GM12864 (cell line): ENCODE measurements at places on chromosomes 4 and X.
A peak's percentile ranks its signal among the peaks of the same experiment; 100 is the strongest.

DNA sequence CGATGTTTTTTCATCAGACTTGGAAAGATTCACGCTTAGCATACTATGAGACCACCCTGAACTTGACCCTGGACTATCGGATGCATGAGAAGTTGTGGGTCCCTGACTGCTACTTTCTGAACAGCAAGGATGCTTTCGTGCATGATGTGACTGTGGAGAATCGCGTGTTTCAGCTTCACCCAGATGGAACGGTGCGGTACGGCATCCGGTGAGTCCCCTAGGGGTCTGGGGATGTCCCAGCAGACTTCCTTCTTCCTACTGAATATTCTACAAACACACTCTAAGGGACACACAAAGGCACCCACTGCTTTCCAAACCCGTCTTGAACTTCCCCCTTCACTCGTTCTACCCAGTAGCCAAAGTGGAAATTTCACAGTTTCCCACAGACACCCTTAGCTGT, 9.3 kb downstream of the GABRQ start:
- no peak for DNase-seq

GRCh38 chrX:107646735-107647134, 18.4 kb downstream of the PRPS1 start:
- no peak for DNase-seq

DNA sequence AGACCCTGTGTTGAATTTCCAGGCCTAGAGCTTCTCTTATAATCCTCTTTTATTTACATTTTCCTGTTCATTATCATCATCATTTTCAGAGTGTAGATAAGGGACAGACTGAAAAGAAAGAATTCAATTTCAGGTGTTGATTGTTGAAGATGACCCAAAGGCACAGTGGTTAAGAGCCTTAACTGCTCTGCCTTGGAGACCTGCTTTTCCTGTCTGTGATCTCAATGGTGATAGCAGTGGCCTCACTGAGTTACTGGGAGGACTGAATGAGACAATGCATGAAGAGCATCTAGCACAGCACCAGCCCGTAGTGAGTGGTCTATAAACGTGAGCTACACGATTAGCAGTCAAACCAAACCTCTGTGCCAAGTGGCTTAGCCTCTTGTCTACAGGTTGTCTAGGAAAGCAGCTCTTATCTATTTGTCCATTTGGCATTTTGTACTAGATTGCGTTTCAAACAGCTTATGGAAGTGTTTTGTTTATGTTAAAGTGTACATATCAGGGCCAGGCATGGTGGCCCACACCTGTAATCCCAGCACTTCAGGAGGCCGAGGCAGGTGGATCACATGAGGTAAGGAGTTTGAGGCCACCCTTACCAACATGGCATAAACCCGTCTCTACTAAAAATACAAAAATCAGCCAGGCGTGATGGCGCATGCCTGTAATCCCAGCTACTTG, 41.5 kb downstream of the SETD7 start:
- DNase-seq = no peak

- no peak for DNase-seq
Observed at GRCh38 chr4:56276547-56276946, 110.7 kb downstream of the AASDH start.

- no peak for DNase-seq
Observed at GRCh38 chr4:109005523-109005922, 242.7 kb upstream of the ETNPPL start.

GRCh38 chr4:48047421-48047844, 30.9 kb downstream of the NIPAL1 start:
- DNase-seq = peak; percentile 80

- DNase-seq = no peak
Observed at GRCh38 chrX:19949340-19949739, 41.5 kb downstream of the BCLAF3 start.

- no peak for DNase-seq
Observed at GRCh38 chrX:140163371-140164159, 198.2 kb upstream of the CXorf66 start.

GRCh38 chr4:32830160-32830559, 2110.0 kb downstream of the PCDH7 start:
- DNase-seq = no peak

DNA sequence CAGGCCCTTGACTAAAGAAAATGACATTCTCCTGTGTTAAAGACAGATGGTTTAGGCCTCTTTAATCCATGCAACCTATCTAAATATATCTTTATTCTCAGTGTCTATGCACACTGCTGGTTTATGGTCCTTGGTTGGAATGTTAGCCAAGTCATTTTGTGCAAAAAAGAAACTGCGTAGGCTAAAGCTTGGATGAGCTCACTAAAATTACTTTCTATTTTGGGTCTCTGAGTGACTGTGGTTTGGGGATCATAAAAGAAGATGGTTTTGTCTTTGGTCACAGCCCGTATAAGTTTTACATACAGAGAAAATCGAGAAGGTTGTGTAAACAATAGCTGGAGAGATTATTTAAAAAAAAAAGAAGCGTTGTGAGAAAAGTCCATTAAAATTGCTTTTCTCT, 443.6 kb downstream of the UBE2NL start:
- no peak for DNase-seq

GRCh38 chr4:138788857-138789256, 226.7 kb upstream of the NOCT start:
- no peak for DNase-seq

GRCh38 chr4:67371615-67372014, 173.7 kb downstream of the CENPC start:
- no peak for DNase-seq

DNA sequence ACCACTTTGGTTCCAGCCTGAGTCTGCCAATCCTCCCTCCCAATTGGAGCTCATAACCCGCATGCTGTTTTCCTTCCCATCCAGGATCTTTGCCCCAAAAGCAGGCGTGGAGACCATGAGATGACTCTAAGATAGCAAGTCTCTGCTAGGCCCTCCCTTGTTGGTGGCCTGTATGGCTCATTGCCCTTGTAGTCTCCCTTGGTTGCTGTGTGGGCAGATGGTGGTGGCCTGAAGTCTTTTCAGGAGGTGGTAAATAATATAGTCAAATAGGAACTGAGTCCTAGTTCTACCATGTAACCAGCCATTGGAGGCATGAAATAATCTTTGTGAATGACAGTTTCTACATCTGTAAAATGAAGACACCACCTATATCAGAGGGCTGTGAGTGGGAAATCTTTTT, 1.2 kb downstream of the ATP6AP1 start:
- DNase-seq = no peak

GRCh38 chr4:67141586-67141985, 403.7 kb downstream of the CENPC start:
- DNase-seq = no peak

DNA sequence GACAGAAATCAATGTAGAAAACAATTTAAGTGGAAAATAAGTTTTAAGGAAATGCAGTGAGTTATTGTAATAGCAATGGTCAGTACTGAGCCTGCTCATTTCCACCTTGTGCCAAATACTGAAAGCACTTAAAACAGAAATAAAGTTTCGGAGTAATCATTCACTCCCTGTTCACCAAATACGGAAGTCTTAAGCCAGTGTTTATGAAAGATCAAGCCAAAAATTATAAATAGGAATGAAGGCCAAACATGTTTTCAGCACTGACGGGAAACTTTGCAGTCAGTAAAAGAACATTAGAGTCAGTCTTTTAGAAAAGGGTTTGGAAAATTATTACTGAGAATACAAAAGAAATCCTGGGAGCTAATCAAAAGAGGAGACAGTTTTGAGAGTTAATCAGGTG, 178.6 kb downstream of the DMD start:
- no peak for DNase-seq

- DNase-seq = no peak
Observed at GRCh38 chr4:33400504-33400903, 2680.3 kb downstream of the PCDH7 start.

DNA sequence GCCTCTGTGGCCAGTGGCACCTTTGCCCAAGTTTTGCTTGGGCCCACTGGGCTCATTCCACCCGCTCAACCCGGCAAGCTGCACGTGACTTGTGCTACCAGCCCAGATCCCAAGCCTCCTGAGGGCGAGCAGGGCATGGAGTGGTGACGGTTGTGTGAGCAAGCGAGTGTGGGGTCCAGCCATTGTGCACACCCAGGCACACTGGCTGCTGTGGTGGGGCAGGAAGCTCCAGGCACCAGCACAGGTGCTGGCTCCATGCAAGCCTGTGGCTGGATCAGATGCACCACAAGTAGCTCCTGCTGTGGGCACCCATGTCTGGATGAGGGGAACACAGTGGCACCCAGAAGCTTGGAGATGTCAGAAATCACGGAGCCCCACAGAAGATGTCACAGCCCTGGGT, 557.0 kb upstream of the GNPDA2 start:
- DNase-seq = no peak

DNA sequence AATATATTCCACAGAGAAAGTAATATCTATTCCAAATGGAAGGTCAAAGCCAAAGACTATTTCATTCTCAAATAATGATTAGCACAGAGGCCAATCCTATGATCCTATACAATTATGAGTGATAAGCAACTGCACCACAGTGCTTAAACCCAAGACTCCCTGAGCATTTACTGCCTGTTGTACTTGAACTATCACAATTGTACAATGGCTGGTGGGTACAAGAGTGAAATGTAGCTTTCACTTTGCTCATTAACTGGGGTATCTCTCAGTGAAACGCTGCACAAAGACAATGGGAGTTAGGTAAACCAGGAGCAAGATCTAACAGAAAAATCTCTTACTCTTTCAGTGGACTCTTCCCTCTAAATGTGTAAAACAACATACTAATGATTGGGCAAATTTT, 24.3 kb downstream of the ABCG2 start:
- DNase-seq = no peak

GRCh38 chr4:78809928-78810835, 34.0 kb downstream of the BMP2K start:
- no peak for DNase-seq

DNA sequence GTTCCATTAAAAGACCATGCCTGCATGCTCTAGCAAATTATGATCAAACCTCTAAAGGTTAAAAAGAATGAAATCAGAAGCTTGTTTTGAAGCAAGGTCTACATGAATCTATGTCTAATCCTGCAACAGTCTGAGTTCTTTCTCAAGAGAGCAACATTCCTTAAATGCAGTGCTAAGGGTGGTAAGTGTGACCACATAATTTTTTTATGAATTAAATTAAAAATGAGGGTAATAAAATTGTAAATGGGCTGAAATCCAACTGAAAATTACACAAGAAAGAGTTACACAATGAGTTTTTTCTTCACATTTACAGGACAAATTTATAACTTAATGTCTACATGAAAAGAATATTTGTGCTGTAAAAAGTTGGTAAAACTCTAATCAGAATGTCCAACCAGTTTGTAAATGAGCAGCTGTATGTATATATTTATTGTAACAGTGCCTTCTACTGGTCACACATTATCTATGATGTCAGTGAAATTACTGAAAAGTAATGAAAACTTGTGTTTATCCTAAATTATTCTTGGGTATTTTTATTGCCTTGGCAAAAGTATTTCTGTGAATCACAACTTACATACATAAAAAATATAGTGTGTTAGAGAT, 336.3 kb upstream of the PITX2 start:
- no peak for DNase-seq

- DNase-seq = no peak
Observed at GRCh38 chr4:3070709-3071500, 3.4 kb downstream of the HTT-AS start.

GRCh38 chr4:140004922-140005627, 148.9 kb downstream of the MAML3 start:
- DNase-seq = no peak

GRCh38 chrX:8237718-8238117, 66.7 kb upstream of the VCX2 start:
- DNase-seq = no peak

DNA sequence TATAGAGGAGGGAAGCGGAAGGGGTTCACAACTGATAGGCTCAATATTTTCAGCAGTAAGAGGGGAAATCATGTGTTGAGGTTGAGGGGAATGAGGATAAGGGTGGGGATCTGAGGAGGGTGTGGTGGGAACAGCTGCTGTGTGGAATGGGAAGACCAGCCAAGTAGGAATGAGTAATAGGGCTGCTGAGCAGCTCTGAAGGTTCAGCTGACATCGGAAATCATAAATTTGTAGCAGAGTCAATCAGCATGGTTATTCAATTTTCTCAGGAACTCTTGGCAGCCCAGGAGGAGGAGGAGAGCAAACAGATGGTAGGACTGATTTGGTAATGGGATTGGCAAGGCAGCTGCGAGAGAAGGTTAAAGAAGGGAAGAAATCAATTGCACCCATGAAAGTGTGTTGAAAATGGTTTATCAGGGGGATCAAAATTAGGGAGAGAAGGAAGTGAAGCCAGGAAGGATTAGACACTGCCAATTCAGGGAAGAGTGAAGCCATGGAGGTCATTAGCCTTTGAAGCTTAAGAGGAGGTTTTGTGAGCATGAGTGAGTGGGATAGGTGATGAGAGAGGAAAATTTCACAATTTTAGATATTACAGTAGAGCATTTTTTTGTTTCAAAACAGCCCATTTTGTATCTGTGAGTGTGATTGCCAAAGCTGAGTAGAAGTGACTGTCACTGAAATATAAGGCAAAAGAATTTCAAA, 82.6 kb downstream of the PCDH7 start:
- no peak for DNase-seq

GRCh38 chr4:7684294-7684693, 249.6 kb upstream of the PSAPL1 start:
- DNase-seq = no peak

DNA sequence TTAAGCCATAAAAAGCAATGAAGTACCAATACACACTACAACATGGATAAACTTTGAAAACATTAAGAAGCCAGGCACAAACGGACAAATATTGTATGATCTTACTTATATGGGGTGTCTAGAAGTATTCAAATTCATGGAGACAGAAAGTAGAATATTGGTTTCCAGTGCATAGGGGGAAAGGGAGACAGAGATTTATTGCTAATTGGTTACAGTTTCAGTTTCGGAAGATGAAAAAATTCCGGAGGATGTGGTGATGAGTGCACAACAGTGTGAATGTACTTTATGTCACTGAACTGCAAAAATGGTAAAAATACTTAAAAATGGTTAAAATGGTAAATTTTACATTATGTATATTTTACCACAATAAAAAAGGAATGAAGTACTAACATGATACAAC, 5.1 kb upstream of the PRDX4 start:
- peak; percentile 10 for DNase-seq

DNA sequence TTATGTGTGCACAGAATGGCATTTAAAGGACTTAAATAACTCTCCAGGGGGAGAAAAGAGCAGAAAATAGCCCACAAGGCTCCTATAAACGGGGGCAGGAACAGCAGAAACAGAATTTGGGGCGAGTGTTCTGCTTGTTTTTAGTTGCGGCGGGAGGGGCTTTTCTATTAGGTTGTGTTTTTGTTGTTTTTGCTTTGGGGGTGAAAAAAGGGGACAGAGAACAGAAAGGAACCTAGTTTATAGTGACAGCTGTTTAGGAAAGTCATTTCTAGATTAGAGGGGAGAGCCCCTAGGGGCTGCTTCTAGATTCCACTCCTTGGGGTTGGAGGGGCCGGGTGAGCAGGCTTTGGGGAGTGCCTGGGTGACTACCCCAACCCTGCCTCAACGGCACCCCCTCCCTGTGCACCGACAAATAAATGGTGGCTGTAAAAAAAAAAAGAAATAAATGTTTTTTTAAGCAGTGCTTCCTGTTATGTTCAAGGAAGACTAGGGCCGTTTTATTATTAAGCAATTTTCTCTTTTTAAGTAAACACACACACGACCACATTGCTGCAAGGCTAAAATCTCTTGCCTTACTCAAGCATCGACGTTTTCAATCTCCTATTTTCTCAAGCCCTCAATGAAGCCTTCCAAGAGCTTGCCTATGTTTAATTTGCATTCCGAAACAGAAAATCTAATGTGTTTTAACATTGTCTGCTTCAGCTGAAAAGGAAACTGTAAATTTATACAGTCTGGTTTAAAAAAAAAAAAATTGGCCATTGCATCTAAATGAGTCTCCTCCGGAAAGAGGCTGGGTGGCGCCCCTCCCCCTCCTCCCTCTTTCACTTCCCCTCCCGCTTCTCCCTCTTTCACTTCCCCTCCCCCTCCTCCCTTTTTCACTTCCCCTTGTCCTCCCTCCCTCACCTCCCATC, 123.3 kb upstream of the TBL1X start:
- DNase-seq = no peak
